ENCODE measurements at places on chromosomes 1 and 21. TPM values are rescaled to one million over a fixed set of nuclear protein-coding genes. Genes with fewer than 3 reads are reported as not detected.

Gene THEMIS2
- total RNA-seq = 60.1 TPM

Gene ANXA9
- not detected for total RNA-seq

- no peaks in the 10 kb centered on the region for H3K27me3 ChIP-seq
- no peak overlapping the region for H3K4me3 ChIP-seq
- H3K4me1 ChIP-seq = peaks cover 18% of the 10 kb centered on the region
- no peak for DNase-seq
- peaks cover 17% of the 10 kb centered on the region for H3K36me3 ChIP-seq
Measured at GRCh38 chr1:155892796-155893195, 18.4 kb downstream of the RIT1 start.

Gene TCHHL1
- not detected for total RNA-seq

DNA sequence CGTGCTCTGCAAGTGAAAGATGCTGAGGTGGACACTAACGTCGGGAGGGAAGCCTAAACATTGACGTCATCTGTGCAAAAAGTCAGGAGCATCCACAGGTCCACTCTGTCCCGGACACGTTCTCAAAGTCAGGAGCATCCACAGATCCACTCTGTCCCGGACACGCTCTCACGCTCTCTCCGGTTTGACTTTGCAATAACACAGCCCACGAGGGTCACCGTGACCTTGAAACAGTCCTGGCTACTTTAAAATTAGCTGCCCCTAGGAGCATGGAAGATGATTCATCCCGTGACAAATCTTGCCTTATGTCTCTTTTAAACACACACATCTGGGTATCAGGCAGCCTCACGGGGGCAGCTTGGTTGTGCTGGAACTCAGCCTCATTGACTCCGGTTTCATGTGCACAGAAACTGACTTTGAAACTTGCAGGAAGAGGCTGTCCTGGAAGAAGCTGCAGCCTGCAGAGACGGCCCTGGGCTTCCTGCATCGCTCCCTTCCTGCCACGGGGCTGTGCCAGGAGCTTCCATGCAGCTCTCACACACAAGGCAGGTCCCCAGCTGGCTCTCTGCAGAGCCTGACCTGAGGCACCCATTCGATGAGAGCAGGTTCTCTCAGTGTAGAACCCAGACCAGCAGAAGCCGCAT, 18.1 kb upstream of the COL18A1 start:
- H3K27ac ChIP-seq = no peak overlapping the region
- no peaks in the 10 kb centered on the region for H3K36me3 ChIP-seq
- DNase-seq = no peak
- H3K4me3 ChIP-seq = no peak overlapping the region

DNA sequence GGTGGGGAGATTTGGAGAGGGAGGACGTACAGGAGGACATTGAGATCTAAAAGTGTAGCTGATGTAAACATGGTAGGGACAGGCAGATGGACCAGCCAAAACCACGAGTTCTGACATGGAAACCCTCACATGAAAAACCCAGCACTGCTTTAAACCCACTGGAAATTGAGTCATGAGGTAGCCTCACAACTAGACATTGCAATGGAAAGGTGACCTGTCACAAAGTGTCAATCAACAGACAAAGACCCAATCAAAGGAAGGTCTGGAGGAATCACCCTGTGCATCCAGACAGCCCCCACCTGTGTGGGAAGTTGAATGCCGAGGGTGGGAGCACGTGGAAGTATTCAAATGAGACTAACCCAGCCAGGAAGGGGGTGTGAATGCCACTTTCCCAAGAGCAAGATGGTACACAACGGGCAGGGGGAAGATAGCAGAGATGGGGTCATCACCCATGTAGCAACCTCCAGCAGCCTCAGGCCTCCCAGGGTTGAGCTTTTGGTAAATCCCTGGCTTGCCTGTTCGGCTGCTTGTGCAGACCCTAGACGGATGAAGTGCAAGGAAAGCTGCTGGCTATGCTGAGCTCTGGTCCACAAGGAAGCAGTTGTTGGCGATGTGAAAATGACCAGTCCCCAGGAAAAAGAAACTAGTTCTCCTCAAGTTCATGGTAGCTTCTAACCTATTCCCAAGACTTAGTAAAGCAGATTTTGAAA, 5.6 kb downstream of the FCMR start:
- peaks cover 82% of the 10 kb centered on the region for H3K36me3 ChIP-seq
- no peaks in the 10 kb centered on the region for H3K27me3 ChIP-seq
- peaks cover 72% of the 10 kb centered on the region for H3K4me1 ChIP-seq
- DNase-seq = no peak

DNA sequence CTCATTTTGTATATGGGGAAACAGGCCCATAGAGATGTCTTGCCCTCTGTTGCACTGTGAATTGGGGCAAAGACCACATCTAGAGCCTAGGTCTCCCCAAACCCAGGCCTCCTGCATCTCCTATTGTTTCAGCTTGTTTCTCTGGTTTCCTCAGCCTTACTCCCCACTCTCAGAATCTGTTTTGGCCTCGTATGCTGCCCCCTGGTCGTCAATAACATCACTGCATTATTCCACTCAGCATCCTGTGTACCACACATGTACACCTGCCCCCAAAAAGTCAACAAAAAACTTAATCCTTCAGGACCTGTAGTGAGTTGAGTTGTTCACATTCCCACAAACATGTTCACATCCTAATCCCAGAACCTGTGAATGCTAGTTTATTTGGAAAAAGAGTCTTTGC, 184.8 kb downstream of the BRINP2 start:
- no peaks in the 10 kb centered on the region for H3K36me3 ChIP-seq
- DNase-seq = no peak
- no peaks in the 10 kb centered on the region for H3K27me3 ChIP-seq
- no peak overlapping the region for H3K4me3 ChIP-seq
- no peaks in the 10 kb centered on the region for H3K4me1 ChIP-seq
- no peak overlapping the region for H3K27ac ChIP-seq

DNA sequence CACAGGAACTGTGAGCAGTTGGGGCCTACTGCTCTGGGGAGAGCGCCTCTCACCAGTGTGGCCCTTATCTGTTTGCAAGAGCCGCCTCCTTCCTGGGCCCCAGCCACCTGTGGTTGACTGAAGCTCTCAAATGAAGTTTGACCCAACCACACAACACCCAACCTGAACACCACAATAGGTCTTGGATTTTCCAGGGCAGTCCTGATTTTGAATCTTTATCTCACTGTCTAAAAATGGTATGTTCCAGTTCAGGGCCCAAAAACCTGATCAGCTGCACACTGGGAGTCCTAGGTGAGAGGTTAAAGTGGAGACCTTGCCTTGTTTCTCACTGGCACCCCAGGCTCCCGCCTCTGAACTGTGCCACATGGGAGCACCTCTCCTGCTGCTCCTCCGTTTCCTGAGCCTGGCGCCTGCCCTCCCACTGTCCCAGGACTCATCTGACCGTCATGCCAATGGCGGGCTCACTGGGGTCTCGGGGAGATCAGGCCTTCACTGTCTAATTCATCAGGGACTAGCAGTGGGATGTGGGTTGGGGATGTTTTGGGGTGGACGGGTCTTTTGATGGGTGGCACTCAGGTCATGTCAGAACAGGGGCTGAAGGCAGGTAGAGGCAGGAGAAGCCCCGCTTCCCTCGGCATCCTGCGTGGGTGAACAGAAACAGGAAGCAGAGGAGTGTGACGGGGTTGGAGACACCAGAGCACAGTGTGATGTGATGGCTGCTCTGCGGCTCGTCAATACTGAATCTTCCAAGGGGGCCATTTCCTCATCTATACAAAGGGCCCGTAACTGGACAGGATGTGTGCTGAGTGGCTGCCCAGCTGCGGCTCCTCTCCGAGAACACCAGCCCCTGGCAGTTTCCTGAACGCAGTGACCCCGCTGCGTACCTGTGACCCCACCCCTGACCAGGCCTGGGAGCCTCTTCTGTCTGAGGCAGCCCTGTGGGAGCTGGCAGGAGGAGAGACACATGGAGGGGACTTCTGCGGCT, 59.6 kb upstream of the ITPKB start:
- H3K4me1 ChIP-seq = peaks cover 30% of the 10 kb centered on the region
- peaks cover 15% of the 10 kb centered on the region for H3K27me3 ChIP-seq
- H3K4me3 ChIP-seq = peak overlapping the region; percentile 19
- peak overlapping the region; percentile 83 for H3K27ac ChIP-seq
- peak; percentile 75 for DNase-seq

GRCh38 chr1:234562334-234562733, 47.6 kb downstream of the IRF2BP2 start:
- H3K4me1 ChIP-seq = peaks cover 6% of the 10 kb centered on the region
- no peak overlapping the region for H3K4me3 ChIP-seq
- no peaks in the 10 kb centered on the region for H3K27me3 ChIP-seq
- no peak for DNase-seq
- no peaks in the 10 kb centered on the region for H3K36me3 ChIP-seq

DNA sequence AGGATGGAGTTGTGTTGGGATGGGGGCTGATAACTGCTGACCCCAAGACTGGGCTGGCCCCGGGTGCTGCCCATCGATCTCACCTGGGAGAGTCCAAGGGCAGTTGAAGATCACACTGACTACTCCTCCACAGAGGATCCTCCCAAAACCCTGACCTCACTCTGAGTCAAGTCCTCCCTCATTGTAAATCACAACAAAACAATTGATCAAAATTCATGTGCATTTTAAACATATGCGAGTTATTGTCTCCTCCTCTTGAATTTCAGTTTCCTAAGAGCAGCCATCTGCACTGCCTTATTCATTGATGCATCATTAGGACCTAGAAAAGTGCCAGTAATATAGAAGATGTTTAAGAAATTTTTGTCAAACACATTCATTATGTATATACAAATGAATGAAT, 273.6 kb downstream of the C1orf94 start:
- no peaks in the 10 kb centered on the region for H3K27me3 ChIP-seq
- no peak for DNase-seq
- H3K36me3 ChIP-seq = no peaks in the 10 kb centered on the region
- no peak overlapping the region for H3K27ac ChIP-seq
- no peak overlapping the region for H3K4me3 ChIP-seq
- no peaks in the 10 kb centered on the region for H3K4me1 ChIP-seq

GRCh38 chr1:239426821-239427475, 40.6 kb downstream of the CHRM3 start:
- no peak for DNase-seq
- H3K4me3 ChIP-seq = no peak overlapping the region
- no peaks in the 10 kb centered on the region for H3K36me3 ChIP-seq
- no peaks in the 10 kb centered on the region for H3K27me3 ChIP-seq
- H3K4me1 ChIP-seq = no peaks in the 10 kb centered on the region

Gene LPAR3
- 1.7 TPM for total RNA-seq

DNA sequence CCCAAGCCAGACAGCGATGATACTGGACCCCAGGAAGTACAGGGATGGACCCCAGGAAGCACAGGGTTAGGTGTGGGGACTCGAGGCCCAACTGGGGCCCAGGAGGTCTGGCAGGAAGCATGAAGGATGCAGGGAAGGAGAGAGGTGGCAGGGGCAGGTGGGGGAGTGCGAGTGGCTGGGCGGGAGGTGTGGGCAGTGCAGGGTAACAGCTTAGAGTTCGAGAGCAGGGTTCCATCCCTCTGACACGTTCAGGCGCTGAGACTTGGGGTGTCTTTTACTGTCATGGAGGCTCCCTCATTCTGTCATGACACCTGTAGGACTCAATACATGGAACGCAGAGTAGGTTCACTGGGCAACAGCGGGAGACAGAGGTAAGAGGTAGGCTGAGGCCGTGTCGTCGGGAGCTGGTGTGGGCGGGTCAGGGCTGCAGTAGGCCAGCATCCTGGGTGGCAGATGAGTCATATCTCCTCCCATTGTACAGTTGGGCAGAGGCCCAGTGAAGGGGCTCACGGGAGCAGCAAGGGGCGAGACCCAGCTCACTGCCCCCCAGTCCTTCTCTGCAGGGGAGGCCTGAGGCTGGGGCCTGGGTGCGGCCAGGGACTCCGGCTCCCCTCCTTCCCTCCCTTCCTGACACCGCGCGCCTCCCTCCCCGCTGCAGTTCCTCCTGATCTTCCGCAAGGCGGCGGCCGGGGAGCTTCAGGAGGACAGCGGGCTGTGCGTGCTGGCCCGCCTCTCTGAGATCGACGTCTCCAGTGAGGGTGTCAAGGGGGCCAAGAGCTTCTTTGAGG, 11.6 kb upstream of the CTRC start:
- H3K27ac ChIP-seq = peak overlapping the region; percentile 73
- DNase-seq = no peak
- no peak overlapping the region for H3K4me3 ChIP-seq

Gene PCSK9
- total RNA-seq = 0.05 TPM
